ENCODE measurements at places on chromosomes 1 and 21.

DNA sequence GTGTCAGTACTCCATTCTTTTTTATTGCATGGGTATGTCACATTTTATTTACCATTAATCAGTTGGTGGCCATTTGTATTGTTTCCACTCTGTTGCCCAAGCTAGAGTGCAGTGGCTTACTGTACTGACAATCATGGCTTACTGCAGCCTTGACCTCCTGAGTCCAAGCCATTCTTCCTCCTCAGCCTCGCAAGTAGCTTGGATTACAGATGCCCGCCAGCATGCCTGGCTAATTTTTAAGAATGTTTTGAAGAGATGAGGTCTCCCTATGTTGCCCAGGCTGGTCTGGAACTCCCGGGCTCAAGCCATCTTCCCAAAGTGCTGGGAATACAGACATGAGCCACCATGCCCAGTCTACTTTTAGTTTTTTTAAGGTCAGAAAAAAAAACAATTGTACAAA is 813 bp upstream of the SFT2D2 start:
- no peak for DNase-seq

GRCh38 chr1:53560581-53561502 is 101.6 kb downstream of the DMRTB1 start:
- no peak for DNase-seq

DNA sequence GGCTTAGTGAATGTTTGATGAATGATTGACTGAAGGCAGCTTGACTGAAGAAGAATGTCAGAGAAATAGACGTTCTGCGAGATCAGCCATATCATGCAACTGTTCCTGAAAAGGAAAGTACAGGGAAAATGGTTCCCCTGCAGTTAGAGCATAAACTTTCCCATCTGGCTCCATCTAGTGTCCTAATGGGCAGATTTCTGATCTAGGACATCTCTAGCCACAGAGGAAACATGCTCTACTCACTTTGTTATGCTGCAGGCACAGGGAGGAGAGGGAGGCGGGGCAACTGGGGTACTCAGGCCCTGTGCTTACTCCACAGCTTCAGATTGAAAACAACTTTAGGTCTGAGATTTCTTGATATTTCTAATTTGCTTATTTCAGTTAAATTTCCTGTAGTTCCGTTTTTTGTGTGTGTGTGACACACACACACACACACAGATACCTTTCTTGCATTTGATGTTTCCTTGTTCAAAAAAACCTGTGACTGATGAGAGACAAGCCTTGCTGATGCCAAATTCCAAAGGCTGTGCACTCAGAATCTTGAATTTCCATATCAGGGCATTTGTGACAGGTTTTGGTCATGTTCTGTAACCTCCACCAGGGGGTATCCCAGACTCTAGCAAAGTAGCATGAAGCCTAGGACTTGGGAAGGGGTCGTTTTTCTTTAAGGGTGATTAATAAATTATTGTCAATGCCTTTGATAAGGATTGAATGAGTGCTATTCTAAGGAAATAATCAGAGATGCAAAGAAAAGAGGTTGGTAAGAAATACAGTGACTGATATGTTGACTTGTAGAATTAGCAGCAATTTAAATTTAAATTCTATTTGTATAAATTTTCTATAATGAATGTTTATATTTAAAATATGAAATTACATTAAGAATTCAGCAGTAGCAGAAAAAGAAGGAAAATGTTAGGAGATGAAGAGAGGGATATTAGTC is 139.7 kb upstream of the BEND5 start:
- DNase-seq = peak; percentile 77

GRCh38 chr1:234661317-234661928 is 51.4 kb upstream of the IRF2BP2 start:
- no peak for DNase-seq

- no peak for DNase-seq
These were observed 7.1 kb downstream of the NHLH2 start for GRCh38 chr1:115833856-115834255.

- no peak for DNase-seq
These were observed 21.6 kb downstream of the IRF2BP2 start for GRCh38 chr1:234588386-234588785.

GRCh38 chr1:48216313-48216712 is 6.2 kb upstream of the SLC5A9 start:
- peak; percentile 92 for DNase-seq

- no peak for DNase-seq
These were observed 695.1 kb downstream of the MATN1 start for GRCh38 chr1:30028283-30028682.

DNA sequence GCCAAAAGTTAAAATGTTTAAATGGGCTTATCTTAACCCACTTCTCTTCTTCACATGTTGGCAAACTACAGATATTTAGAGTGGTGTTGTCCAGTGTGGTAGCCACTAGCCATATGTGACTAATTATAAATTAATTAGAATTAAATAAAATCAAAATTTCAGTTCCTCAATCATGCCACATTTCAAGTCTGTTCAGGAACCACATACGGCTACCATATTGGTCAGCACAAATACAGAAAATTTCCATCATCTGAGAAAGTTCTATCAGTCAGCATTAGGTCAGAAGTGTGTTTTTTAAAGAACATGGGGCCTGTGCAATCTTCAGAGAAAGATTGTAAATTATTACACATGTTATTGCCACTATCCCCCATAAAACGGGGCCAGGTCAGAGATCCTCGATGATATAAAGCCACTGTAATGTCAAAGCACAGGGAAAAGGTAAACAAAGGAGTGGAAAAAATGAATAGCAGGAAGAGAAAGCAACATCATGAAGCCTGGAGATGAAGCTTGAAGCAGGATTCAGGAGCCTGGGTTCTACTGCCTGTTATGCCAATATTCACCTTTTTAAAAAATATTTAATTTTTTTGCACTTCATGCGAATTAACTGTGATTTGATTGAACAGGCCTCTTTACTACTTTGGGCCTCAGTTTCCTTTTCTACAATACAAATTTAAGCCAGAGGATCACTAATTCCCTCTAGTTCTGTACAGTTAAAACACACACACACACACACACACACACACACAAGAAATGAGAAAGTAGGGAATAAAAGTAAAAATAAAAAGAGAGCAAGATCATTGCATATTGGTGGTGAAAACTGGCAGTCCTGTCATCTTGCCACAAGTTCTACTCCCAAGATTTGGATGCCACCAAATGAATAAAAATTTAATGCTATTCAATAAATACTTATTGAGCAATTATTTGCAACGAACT is 2.3 kb downstream of the RSBN1 start:
- no peak for DNase-seq

GRCh38 chr1:80155371-80155770 is 1148.8 kb upstream of the ADGRL4 start:
- DNase-seq = no peak

DNA sequence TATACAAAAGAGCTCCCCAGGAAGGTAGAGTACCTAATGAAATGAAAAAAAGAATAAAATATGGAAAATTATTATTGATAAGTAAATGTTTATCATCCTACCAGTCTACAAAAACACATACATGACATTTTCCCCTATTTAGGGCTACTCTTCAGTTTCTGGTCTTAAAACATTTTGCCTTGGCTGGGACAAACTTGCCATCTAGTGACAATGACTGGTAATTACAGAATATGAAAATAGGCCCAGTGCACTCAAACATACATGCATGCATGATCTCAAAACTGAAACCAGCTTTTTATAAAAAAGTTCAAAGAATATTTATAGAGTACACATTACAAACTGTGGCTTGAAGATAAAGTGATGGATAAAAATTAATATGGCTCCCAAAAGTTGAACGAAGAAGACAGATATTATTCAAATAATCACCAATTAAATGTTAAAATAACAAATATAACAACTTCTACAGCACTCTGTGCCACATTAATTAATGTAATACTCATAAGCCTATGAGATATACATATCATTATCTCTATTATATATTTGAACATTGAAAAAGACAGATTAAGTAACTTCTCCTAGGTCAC is 10.5 kb upstream of the RNPC3 start:
- DNase-seq = peak; percentile 56

GRCh38 chr1:185846672-185847444 is 112.7 kb downstream of the HMCN1 start:
- no peak for DNase-seq

DNA sequence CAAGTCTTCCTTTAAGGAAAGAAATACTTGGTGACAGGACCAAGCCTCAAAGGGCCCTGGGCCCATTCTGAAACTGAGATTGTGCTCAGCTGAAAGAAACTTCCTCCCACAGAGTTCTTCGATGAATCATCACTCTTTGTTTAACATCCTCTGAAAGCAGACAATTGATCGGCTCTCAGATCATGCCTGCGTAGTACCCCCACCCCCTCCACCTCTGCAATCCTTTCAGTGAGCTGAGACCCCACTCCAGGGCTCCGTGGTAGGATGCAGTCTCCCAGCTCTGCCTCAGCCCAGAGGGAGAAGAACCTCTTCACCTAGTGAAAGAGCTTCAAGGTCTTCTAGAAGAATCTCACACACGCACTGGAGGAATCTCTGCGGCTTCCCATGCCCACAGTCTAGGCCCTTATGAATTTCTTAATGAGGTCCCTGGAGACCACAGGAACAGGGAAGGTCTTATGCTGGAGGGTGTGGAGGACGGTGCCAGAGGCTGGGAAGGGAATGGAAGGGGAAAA is 104.9 kb upstream of the SOD1 start:
- DNase-seq = peak; percentile 68

- no peak for DNase-seq
These were observed 18.7 kb upstream of the TRAF3IP3 start for GRCh38 chr1:209737118-209737505.

- DNase-seq = no peak
These were observed 17.8 kb upstream of the MYCL start for GRCh38 chr1:39919545-39919944.

DNA sequence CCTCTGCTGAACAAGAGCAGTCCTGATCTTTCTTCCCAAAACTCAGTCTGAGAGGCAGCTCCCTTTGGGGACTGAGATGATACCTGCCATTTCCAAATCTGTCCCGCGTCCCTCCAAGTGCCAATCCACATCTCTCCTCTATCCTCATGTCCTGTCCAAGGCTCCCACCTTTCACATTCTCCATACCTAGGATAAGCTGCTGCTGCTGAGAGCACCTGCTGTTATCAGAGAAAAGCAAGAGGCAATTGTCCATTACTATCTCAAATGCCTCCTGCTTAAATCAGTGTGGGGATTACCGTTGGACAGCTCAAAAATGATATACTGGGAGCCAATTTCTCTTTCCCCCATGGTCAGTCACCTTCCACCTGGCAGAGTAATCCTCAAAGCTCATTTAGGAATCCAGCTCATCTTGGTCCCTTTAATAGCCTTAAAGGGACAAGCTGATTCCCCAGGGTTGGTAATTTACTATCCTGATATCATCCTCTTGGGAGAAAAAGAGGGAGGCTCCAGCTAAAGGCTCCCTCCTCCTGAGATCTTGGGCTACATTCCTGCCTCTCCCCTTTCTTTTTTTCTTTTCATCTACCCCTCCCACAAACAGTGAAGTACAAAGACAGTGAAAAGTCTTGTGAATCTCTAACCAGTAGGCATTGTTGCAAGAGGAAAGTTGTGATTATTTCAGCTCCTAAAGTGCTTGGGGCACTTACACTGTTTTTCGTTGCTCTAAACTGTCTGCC is 278.1 kb upstream of the CAMK1G start:
- DNase-seq = no peak

DNA sequence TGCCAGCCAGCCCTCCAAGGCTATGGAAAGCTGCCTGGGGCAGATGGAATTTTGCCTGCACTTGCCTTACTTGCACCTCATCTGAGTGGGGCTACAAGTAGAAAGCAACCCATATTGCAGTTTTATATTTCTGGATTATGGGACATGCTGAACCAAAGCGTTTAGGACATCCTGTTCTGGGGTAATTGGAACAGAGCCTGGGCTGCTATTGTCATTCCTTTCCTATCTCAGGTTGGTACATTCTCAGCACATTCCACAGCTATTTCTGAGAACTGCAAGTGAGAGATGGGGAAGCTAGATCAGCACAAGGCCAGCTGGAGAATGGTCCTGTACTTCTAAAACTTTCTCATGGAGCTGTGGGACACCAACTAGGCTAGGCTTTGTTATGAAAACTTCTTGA is 713.8 kb downstream of the KCNT2 start:
- DNase-seq = no peak

- DNase-seq = no peak
These were observed 22.4 kb upstream of the CCDC27 start for GRCh38 chr1:3729594-3730542.

- DNase-seq = no peak
These were observed 13.4 kb downstream of the ENTREP3 start for GRCh38 chr1:155241841-155242264.

DNA sequence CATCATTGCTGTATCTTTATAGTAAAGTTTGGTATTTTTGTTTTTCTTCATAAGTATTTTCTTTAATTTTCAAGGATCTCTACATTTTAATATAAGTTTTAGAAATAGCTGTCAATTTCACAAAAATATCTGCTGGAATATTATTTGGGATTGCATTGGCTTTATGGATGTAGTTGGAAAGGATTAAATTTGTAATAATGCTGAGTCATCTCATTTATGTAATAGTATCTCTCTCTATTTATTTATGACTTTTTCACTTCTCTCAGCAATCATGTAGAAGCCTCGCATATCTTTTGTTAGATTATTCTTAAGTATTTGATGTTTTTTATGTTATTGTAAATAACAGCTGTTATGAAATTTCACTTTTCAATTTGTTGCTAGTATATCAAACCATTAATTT is 223.1 kb upstream of the POGK start:
- no peak for DNase-seq

DNA sequence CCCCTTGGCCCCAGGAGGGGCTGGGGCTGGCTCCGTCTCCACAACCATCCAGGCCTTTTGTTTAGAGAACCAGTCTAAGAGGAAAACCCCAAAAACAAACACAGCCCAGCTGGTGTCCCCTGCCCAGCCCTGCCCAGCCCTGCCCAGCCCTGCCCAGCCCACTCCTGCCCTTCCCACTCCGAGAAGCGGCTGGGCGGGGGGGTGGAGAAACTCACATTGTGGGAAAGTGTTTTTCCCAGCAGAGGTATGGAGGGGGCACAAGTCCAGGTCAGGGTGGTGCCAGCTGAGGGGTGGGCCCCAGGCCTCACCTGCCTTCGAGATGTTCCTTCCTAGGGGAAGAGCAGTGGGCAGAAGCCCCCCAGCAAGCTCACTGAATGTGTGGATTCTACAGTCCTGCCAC is 10.0 kb upstream of the FAM131C start:
- no peak for DNase-seq

GRCh38 chr1:198604975-198605374 is 33.9 kb upstream of the PTPRC start:
- no peak for DNase-seq

GRCh38 chr1:150194381-150195031 is 41.4 kb downstream of the ANP32E start:
- DNase-seq = no peak

- no peak for DNase-seq
These were observed 626.7 kb upstream of the ADGRL2 start for GRCh38 chr1:81174052-81174451.

DNA sequence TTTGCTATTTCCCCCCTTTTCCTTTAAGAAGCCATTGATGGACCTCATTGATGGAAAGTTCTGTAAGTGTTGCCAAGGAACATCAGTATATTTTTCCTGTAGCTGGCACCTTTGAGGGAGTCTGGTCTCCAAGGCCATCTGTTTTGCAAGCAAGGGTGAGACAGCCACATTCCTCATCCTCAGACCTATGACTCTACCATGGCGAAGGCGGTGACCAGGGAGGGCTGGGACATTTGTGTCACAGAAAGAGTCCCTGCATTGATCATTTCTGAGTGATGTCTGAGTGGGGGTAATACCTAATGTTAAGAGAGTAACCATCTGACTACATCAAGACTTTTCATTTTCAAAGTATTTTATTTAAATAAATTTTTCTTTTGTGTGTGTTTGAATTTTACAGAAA is 35.4 kb downstream of the KIAA0040 start:
- no peak for DNase-seq

GRCh38 chr1:44721485-44722361 is 9.2 kb downstream of the RNU5D-1 start:
- peak; percentile 85 for DNase-seq

GRCh38 chr1:40039245-40039756 is 1.2 kb upstream of the CAP1 start:
- peak; percentile 84 for DNase-seq

All from foreskin melanocyte (primary cell).